Cardiac fibroblast (primary cell): ENCODE measurements at places on chromosomes 6 and 20.

GRCh38 chr6:136073216-136073615, 176.9 kb downstream of the MTFR2 start:
- DNase-seq: peak; percentile 46

DNA sequence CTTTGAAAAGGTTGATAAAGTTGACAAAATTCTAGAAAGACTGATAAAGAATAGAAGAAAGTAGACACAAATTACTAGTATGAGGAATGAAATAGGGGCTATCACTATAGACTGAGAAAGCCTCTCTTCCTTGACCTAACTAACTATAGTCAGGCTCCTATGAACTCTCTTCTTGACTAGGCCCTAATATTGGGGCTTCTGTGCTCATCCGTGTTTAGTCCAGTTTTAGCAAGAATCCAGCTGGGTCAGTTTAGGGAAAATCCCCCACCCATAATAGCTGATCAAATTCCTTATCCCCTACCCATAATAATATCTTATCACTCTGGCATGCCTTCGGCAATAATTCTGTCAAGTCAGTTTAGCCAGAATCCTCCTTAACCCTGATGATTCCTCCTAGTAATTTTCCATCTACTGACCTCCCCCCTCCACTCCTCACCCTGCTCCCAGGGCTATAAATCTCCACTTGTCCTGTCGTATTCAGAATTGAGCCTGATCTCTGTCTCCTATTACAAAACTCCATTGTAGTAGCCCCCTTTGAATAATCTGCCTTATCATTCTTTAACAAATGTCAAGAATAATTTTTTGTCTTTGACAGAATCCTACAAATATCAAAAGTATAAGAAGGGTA, 138.1 kb downstream of the TFAP2A start:
- no peak for DNase-seq

GRCh38 chr20:37649676-37650370, 44.0 kb upstream of the CTNNBL1 start:
- no peak for DNase-seq

DNA sequence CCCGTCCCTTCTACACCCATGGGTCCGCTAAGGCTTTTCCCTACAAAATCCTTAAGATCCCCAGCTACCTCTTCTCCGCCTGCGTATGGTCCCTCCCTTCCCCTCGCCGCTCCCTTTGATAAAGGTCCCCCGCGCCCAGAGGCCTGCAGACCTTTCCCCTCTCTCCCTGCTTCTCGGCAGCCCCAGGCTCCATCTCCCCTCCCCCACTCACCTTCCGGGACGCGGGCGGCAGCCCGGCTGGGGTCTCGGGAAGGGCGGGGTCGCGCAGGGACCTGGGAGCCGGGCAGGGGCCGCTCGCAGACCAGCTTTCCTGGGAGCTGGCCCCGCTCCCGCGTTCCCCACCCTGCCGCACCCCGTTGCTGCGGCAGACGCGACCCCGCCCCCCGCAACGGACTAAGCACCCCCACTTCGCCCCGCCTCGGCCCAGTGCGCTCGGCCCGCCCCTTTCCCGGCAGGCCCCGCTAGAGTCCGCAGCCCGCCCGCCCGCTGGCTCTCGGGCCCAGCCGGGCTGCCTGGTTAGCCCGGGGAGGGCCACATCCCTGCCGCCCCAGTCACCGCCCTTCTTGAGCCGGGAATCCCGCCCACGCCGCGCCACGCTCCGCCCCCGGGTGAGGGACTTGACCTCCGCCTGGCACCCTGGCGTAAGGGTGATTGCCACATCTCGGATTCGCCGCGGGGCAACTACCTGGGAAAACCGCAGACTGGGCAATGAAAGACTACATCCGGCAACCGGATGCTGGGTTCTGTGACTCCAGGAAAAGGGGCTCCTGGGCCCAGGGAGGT, at the start of gene FLOT1:
Gene FLOT1, minus strand, starts transcription at position 372 of the 783 bp plus-strand sequence. CDS start 498 bp downstream, outside the sequence.
- peak; percentile 99 for DNase-seq

GRCh38 chr6:3323696-3324261, 65.0 kb downstream of the PSMG4 start:
- no peak for DNase-seq
